ENCODE measurements at places on chromosomes 11 and 22.

GRCh38 chr22:23688121-23688520 is 2.7 kb upstream of the RGL4 start:
- no peak for DNase-seq

- DNase-seq, result no peak
These were observed at the start of gene DCHS1 for GRCh38 chr11:6655790-6656583. DCHS1 (minus strand) TSS chr11:6655809; CDS start chr11:6641613, 14,196 bp downstream.

DNA sequence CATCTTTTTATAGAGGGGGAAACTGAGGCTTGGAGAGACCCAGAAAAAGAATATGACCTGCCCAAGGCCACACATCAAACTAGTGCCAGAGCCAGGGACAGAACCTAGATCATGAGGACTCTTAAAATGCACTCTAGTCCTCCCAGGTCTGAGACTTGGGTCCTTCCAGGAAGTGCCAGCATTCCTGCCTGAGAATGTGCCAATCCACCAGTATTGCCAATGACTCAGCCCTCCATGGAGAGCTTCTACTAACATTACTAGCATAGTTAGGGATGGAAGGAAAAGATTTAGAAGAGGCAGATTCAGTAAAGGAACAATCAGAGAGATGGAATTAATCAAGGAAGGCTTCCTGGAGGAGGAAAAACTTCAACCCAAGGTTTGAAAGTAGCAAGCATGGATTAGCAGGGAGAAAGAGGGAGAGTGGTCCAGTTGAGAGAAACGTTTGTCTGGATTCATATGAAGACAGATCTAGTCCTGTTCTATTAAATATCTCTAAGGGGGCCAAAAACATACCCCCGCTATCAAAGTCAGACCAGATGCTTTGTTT is 20.1 kb upstream of the SMIM35 start:
- no peak for DNase-seq

DNA sequence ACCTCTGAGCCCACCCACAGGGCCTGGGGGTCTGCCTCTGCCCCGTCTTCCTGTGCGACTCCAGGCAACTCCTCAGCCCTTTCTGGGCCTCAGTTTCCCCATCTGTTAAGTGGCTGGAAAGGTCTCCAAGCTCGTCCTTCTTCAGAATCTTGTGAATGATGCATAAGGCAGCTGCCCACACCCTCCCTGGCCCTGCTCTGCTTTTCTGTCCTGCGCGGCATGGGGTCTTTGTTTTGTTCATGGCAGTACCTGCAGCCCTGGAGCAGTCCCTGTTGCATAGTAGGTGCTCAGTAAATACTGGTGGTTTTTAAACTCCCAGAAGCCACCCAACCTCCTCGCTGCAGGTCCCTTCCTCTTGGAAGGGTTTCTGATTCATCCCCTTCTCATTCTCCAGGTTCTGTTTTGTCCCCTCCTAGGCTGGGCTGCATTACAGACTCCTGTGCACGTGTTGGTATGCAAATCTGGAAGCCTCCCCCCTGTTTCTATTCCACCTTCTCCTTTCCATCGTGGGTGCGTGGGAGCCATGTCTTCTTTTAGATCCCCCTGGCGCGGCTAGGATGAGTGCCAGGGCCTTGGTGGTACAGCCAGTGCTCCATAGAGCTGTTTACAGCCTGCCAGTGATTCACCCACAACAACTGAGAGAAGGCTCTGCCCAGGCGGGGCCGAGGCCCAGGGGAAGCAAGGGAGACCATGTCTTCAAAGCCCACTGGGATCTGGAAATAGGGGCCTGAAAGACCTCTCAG is 19.3 kb upstream of the SYT7 start:
- no peak for DNase-seq

GRCh38 chr11:116065986-116066385 is 561.8 kb upstream of the CADM1 start:
- DNase-seq, result no peak

DNA sequence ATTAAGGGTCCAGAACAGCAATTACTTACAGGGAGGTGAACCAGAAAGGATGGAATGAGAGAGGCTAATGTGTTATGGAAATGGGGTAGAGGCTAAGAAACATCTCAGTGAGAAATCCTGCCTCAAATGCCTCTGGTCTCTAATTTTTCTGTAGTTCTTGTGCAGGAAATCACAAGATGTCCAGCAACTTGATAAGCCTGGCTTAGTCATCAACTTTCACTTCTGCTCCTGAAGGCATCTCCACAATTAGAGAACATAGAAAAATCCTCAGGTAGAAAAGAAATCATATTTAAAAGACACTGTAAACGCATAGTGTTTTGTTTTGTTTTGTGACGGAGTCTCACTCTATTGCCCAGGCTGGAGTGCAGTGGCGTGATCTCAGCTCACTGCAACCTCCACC is 18.7 kb downstream of the MRGPRX4 start:
- DNase-seq, result no peak

DNA sequence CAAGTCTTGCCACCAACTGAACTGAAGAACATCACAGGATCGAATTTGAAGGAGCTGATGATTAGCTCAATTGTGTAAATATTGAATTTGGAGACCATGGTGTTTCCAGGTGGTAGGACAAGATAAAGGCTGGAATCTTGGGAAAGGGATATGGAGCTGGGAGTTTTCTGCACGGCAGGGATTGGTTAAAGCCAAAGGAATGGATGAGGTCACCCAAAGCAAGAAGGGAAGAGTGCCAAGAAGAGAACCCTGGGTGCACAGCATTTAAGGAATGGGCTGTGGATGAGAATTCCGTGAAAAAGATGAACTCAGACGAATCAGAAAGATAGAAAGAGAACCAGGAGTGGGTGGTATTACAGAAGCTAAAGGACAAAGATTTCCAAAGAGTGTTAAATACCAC is 29.4 kb upstream of the RRAS2 start:
- no peak for DNase-seq

- no peak for DNase-seq
These were observed 16.4 kb downstream of the CWC15 start for GRCh38 chr11:94956963-94957362.

DNA sequence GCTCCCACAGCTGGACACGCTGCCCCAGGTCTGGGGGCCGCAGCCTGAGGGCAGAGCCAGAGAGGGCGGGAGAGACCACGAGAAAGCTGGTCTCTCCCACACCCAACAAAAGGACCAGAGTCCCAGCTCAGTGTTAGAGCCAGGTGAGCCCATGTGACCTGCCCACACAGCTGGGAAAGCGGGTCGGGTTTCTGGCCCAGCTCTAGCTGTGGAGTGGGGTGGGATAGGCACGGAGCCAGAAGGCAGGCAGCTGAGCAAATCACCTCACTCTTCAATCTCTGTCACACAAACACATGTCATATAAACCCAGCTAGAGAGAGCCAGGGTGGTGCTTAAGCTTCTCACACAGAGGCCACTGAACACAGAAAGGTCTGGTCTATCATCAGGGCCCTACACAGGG is 7.8 kb upstream of the EIF3D start:
- no peak for DNase-seq

GRCh38 chr11:121231576-121232278 is 60.8 kb upstream of the SC5D start:
- no peak for DNase-seq

DNA sequence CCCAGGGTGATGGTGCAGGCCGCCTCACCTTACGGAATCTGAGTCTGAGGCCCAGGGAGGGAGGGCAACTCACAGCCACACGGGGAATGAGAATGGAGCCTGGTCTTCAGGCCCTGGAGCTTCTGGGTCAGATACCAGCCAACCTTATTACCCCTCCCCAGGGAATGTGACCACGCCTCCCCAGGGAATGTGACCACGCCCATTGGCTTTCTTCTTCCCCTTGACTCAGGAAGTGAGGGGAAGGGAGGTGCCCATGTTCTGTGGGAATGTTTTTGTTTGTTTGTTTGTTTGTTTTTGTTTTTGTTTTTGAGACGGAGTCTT is 57.5 kb upstream of the RBFOX2 start:
- DNase-seq, result no peak

DNA sequence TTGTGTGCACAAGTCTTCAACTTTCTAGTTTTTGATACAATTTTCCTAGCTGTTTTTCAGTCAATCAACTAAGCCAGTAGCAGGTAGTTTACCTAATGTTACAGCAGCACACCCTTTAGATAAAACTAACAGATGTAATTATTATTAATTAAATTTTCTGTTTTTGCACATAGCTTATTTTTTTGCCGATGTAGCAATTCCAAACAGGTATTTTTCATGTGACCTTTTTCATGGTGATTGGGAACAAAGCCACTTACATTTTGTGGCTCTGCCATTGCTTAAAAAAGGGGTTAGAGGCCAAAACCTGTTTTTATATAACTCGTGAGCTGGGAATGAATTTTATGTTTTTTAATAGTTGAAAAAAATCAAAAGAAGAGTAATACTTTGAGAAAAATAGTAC is 724.5 kb downstream of the FAM181B start:
- no peak for DNase-seq

DNA sequence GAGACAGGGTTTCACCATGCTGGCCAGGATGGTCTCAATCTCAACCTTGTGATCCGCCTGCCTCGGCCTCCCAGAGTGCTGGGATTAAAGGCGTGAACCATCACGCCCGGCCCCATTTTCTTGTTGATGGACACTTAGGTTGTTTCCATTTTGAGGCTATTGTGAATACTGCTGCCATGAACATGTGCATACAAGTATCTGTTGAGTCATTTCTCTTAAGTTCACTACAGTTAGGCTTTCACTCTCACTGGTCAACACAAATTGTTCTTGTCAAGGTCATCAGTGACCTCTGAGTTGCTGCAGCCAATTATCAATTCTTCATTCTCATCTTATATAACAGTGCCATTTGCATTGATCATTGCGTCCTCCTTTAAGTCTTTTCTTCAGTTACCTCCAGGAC is 13.0 kb upstream of the ZBTB44 start:
- no peak for DNase-seq

- no peak for DNase-seq
These were observed 19.6 kb downstream of the C22orf23 start for GRCh38 chr22:37933711-37934376.

GRCh38 chr11:85930879-85931366 is 75.7 kb downstream of the CCDC83 start:
- no peak for DNase-seq

- no peak for DNase-seq
These were observed 5.1 kb downstream of the PDXP start for GRCh38 chr22:37663521-37664140.

DNA sequence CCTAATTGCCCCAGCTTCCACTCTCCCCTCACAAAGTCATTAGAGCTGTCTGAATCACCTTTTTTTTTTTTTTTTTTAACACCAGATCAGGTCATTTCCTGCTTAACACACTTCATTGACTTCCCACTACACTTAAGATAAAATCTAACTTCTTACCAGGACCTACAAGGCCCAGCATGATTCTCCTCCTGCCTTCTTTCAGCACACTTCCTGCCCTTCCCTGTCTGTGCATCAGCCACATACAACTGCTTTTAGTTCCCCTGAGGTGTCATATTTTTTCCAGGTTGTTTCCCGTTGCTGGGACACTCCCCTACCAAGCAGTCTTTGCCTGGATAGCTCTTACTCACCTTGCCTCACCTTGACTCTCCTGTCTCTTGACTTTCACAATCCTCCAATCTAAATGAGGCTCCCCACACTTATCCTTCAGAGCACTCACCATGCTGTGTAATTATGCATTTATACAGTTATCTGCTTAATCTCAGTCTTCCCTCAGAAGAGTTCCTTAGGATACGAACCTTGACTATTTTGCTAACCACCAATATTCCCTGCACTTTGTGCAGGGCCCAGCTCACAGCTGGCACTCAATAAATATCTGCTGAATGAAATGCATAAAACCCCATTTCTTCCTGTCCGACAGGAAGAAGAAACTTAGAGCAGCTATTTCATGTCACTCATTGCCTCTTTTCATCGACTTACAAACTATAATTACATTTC is 96.6 kb upstream of the AKIP1 start:
- no peak for DNase-seq

- no peak for DNase-seq
These were observed 4.2 kb downstream of the CCND1 start for GRCh38 chr11:69644962-69645675.

DNA sequence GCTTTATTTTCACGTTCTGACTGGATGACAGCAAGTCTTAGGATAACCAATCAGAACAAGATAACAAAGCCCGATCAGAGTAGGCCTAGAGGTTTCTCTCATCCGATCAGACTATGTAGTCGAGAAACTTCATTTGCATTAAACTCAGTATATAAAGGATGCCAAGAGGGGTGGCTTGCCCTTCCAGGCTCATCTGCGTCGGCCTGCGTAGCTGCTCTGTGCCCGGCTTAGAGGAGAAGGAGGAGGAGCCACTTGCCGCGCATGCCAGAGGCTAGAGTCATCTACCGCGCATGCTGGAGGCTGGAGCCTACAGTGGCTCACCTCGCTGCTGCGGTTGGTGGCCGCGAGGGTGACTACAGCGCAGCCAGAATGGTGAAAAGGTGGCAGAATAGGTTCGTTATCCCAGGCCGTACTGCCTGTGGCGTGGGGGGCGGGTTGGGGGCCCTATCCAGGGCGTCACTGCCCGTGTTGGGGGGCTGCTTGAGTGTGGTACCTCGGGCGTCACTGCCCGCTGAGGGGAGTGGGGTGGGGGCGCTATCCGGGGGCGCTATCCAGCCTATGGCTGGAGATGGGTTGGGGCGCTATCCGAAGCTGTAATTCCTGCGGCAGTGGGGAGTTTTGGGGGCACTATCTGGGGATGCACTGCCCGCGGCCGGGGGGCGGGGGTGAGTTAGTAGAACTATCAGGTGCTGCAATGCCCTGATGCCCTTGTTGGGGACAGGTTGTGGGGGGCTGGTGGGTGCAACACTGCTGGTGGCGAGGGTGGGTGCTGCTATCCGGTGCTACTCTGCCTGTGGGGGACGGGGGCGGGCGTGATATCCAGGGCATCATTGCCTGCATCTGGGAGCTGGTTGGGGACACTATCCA is at the start of gene RFPL2:
Gene RFPL2 (minus strand): TSS at position 218 of the 867 bp plus-strand sequence. CDS start 2,622 bp downstream, outside the sequence.
- no peak for DNase-seq

DNA sequence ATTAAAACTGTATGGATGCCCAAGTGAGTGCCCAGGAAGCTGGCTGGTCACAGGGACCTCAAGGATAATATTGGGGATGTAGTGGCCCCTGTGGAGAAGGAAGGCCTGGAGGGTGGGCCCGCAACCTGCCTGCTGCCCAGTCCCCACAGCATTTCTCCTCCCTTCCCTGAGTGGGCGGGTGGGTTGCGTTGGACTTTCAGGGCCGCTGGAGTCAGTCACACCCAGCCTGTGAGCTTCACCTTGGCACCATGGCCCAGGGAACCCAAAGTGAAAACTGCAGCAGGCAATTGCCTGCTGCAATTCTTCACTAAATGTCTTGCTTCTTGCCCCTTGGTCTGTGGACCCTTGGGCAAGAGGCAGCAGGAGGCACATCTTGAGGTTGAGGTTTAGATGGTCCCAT is 4.7 kb downstream of the GNAZ start:
- DNase-seq, result no peak

All from cortex of kidney (tissue), 1 donor.